Activated naive CD4-positive, alpha-beta T cell treated with Interleukin-2 at 50 U/mL for 16 hours (primary cell): ENCODE measurements at places on chromosomes 6 and 20.

- DNase-seq = no peak
These were observed 841.1 kb upstream of the MANEA start for GRCh38 chr6:94736236-94736635.

DNA sequence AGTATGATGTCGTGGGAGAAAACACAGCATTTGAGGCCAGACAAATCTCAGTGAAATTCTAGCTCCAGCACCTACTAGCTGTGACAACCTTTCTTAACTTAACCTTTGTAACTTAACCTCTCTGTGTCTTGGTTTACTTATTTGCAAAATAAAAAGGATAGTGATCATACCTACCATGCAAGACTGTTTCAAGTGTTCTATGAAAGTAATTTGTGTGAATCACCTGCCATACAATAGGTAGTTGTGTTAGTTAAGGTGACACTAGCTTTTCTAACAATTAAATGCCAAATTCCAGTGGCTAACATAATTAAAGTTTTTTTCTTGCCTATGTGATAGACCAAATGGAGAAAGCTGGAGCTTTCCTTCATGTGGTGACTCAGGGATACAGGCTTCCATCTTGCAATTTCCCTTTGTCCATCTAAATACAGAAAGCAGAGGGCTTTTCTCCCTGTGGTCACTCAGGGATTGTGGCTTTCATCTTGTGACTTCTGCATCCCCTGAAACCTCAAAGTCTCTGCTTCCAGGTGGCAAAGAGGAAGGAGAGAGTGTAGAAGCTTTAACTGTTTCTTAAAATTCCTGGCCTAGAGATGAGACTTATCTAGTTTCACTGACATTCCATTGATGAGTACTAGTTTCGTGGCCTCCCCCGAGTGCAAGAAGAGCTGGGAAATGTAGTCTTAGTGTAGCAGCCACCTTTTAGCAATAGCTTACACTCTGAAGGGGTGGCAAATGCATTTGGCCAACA, 311.4 kb downstream of the CLIC5 start:
- no peak for DNase-seq

GRCh38 chr20:49712646-49712995, 1.1 kb downstream of the B4GALT5 start:
- no peak for DNase-seq

- no peak for DNase-seq
These were observed 1.4 kb upstream of the PM20D2 start for GRCh38 chr6:89144354-89144906.

- DNase-seq = no peak
These were observed 46.9 kb downstream of the GJA10 start for GRCh38 chr6:89941031-89941762.

- DNase-seq = no peak
These were observed 313.8 kb downstream of the SYNE1 start for GRCh38 chr6:152323376-152323775.

DNA sequence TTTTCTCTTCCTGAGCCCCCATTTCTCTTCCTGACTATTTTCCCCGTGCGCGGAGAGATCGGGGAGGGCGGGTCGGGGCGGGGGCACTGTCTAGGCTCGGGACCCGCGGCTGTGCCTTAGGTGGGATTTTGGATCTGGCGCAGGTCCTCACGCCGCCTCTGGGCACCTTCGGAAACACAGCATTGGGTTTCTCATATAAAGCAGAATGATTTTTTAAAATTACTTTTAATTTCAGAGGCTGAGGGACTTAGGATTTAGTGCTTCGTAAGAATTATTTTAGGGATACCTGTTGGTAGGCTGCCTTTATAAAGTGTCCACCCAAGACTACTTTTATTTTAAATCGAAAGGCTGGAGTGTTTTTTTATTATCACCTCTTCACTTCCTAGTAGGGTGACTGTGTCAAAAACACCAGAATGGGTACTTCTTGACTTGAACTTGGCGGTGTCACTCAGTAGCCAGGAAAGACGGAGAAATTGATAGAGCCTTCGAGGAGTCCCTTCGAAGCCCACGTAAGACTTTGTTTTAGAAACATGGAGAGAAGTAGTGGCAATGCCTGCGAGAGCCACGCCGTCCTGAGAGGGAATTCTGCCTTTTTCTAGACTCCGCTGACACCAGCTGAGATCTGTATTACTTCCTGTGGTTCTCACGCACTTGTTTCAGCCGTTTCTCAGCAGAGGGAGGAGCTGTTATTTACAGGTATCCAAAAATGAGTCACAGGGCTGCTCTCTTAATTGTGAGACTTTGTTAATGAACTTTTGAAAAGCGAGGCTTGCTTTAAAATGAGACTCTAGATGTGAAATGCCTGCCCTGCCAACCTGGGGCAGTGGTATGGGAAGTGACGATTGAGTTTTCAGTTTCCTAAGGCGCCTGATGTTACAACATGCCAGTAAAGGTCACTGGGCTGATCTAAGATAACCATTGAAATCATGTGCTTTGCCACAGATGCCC, 667 bp downstream of the STX11 start:
- peak; percentile 69 for DNase-seq

GRCh38 chr6:70839286-70840266, 117.3 kb downstream of the B3GAT2 start:
- DNase-seq = no peak

- no peak for DNase-seq
These were observed 1.4 kb upstream of the EPM2A start for GRCh38 chr6:145736661-145737144.

DNA sequence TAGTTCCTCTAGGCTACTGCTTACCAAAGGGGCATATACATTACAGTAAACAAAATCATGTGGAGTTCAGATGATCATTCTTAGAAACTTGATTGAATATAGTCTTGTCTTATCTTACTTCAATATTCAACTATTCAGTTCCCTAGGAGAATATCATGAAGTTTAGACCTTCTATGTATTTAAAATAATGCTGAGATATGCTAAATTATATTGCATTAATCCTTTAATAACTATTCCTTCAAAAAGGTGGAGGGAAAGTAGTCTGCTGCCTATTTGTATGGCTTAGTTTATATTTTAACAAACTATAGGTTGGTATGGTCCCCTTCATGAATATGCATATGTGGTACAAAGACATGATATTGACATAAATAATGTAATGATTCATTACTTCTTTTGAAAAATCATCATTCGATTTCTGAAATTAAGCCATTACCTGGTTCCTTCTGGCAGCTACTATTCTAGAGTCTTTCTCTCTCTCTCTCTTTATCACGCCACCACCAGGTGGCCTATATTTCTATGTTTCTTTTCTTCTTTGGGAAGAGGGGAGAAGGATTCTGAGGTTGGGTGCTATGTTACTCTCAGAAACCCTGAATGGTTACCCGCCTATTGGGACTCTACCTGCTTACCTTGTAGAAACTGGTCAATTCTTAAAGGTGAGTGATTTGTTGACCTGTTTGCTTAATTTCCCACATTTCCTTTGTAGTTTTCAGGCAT, 855.8 kb downstream of the HACE1 start:
- no peak for DNase-seq

DNA sequence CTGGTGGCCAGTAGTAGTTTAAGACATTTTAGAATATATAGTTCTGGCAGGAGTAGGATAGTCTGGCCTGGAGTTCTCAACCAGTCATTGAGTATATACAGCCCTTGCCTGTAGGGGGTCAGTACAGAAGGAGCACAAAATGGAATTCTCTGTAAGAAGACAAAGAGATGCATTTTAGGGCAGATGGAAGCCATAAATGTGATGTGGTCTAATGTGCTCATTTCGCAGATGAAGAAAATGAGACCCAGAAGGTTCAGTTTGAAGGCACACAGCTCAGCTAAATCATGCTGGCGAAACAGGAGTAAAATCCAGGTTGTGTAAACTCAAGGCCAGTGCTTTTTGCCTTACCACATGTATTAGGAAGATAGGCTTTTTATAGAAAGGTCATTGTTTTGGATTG, 29.6 kb downstream of the QKI start:
- no peak for DNase-seq

DNA sequence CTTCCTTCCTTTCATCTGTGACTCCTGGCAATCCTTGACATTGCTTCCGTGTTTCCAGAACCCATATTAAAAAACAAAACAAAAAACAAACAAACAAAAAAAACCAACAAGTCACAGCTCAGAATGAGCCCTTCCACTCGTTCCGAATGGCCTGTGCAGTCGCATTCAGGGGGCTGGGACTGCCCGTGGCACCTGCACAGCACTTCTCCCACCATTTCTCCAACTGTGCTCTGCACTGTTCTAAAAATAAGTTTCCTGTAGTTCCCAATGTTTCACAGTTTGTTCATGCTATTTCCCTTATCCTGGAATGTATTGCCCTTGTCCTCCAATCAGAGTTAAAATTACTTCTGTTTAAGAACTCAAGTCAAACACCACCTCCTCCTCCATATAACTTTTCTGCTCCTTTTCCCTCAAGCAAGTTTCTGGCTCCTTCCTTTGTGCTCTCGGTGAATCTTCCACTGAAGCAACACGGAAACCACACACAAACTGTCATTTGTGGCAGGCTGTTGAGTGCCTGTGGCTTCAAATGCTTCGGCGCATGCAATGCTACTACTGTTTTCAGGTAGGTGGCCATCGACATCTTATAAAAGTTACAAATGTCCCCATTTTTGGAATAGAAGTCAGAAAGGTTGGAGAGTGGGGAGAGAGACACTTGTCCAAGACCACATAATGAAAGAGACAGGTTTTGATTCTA, 57.7 kb downstream of the PDE10A start:
- DNase-seq = no peak

DNA sequence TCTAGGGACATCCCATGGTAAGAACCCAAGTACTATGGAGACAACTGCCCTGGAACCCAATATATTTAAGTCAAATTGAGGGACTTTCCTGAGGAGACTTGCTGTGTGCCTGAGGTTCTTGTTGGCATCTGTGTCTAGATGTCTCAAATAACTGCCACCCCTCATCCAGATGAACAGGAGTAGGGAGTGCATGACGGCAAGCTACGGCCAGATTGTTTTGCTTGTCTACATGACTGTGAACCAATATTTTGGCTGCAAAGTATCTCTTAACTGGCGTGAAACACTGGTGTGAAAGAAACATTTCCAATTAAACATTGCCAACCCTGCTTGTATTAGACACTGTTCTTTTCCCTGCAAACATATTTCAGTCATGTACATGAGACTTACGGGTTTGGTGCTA, 52.4 kb upstream of the SIM1 start:
- DNase-seq = no peak

GRCh38 chr6:157151029-157151428, 172.3 kb downstream of the TMEM242 start:
- DNase-seq = no peak

DNA sequence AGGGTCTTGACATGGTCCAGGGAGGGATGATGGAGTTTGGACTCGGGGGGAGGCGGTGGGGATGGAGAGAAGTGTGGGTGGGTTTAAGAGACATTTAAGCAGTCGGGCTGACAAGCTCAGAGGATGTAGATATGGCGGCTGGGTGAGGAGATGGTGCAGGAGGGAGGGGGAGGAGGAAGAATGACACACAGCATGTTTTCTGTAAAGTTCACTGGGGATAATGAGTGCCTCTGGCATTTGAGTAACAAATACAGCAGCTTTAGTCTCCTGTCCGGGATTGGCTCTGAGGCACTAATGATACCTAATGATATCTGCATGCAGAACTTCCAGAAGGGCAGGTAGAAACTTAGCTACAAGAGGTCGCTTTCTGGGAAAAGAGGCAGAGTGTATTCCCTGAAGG, 107.8 kb downstream of the DHX35 start:
- DNase-seq = no peak

DNA sequence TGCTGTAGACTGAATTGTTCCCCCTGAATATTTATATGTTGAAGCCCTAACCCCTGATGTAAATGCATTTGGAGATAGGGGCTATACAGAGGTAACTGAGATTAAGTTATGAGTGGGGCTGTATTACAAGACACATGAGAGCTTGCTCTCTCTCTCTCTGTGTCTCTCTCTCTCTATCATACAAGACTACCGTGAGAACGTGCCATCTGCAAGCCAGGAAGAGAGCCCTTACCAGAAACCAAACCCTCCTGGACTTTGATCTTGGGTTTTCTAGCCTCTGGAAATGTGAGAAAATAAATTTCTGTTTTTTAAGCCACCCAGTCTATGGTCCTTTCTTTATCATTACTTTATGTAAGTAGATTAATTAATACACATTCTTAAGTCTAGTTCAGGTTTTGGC, 249.3 kb upstream of the MAN1A1 start:
- no peak for DNase-seq

DNA sequence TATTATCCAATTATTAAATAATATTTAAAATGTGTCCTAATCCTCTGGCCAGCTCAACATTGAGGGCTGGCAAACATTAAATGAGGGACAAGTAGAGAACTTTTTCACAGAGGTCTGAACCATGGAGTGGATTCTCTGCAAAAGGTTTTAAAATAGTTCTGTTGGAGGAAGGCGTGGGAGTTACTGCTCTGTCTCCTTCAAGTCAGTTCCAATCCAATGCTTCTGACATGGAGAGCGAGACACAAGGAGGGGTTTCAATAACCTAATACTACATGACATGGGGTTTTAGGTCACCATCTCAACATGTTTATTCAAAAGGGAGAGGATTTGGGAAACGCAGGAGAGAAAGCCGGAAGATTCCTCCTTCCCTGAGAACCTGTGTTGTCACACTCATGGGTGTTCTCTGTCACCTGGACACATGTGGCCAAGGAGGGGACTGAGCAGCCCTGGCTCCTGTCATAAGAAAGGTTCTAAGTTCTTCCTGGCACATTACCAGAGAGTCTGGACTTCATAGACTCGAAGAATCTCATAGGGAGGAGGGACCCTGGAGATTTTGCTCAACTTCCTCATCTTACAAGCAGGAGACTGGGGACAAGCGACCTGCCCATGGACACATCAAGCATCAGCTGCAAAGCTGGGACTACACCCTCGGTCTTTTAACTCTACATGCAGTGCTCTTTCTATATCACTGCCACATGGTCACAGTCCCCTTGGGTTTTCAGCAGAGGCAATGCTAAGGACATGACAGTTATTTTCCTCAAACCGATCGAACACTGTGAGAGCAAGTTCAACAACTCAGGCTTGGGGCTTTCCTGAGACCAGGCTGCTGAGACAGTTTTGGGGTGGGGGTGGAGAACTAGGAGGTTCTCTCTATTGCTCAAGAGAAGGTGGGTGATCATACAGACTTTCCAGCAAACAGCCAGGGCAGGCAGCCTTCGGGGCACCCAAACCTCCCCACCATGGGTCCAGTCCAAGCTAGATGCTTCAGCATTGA, 38.6 kb downstream of the PRDM1 start:
- DNase-seq = no peak
